ENCODE measurements at places on chromosomes 12 and 14.
A peak's percentile ranks its signal among the peaks of the same experiment; 100 is the strongest.

DNA sequence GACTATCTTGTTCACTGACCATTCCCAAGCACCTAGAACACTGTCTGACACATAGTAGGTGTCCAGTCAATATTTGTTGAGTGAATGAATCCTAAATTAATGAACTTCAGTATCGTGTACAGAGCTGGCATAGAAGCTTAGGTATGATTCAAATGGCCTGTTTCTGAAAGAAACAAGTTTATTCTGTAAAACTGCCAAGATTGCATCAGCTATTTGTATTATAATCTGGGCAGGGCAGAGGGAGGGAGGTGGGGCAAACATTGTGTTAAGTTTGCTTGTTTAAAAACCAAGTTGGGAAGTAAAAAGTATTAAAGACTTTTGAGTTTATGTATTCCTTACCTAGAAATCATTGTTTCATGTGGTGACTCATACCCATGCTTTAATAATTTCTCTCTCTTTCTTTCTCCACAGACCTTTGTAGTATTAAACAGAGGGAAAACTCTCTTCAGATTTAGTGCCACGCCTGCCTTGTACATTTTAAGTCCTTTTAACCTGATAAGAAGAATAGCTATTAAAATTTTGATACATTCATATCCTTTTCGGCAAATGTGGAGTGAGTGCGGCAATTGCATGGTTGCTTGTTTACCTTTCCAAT lies 92.8 kb downstream of the SCN8A start:
- peak; percentile 56 for DNase-seq

DNA sequence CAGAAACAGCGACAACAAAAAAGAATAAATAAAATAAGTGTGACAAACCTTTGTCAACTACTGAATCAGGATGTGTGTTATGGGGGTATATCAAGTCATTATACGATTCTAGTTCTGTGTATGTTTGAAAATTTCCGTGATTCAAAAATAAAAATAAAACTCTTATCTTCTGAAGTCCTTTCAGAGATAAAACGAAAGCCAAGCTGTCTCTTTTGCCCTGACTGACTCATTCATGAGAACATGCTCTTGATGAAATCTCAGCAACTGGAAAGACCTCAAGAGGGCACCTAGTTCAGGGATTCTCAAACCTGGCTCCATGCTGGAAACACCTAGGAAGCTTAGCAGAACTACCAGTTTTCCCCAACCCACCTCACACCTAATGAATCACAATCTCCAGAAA lies 9.2 kb downstream of the FOXN3 start:
- DNase-seq, result peak; percentile 84

DNA sequence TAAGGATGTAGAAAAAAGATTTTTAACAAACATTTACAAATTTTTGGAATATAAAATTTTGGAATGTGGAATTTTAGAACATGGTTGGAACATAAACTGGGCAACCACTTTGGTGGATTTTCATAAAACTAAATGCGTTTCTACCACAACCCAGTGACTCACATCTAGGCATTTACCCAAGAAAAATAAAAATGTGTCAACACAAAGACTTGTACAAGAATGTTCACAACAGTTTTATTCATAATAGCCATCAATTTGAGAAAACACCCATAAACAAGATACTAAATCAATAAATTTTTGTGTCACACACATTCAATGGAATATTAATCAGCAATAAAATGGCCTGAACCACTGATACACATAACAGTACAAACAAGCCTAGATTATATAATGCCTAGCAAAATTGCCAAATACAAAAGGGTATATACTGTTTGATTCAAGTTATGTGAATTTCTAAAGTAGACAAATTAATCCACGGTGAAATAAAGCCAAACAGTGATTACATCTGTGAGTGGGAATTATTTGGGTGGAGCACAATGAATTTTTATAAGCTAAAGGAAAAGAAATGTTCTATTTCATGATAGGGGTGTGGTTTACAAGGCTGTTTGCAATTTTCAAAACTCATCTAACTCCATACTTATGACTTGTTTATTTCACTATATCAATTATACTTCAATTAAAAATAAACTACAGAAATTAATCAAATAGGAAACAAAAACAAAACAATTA lies 415.2 kb upstream of the OR4E1 start:
- peak; percentile 62 for DNase-seq

DNA sequence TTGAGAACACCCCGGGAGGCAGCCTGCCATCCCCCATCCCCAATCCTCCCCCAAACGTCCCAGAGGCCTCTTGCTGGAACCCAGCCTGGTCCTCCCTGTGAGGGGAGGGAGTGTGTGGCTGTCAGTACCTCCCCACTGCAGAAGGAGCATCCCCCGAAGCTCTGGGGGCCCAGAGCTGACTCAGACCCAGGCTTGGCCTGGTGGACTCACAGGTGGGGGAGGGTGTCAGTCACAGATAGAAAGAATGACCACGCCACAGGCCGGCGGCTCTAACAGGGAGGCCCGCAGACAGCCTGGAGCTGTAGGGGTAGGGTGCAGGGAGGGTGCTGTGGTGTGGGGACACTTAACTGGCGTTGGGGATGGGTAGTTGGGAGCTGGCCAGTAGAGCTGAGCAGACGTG lies 5.3 kb downstream of the HHIPL1 start:
- no peak for DNase-seq

DNA sequence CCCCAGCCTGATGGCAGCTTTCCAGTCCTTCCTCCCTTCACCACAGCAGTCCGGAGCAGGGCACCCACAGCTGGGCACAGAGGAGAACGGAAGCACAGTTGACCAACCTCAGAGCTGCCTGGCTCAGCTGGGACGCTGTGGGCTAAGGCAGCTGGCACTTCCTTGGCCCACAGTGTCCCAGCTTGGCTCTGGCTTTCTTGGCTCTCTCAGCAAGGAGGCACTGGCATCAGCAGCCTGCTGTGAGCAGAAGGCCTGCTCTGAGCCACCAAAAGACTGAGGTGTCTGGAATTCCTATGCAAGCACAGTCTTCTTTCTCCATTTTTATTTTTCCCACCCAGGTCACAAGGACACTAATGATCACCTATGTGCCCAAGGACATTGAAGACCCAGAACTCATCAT lies 32.6 kb downstream of the NGB start:
- no peak for DNase-seq

DNA sequence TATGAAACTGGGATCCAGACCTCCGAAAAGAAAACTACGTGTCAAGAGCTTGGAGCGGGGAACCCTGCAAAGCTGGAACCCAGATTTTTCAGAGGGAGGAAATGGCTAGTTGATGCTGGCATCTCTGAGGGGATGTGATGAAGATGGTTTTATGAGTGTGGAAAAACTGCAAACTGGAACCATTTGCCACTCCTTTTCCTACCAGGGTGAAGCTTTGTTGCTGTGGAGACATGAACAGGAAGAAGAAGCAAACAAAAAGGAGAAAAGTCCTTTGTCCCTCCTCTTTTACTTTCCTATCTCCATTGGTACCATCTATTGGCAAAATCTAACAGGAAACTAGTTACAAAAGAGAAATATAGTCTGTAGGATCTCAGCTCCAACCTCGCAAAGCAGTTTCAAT lies 39.2 kb downstream of the CDK17 start:
- no peak for DNase-seq

- DNase-seq, result no peak
Observed at GRCh38 chr14:95818581-95818980, 58.1 kb upstream of the TUNAR start.

DNA sequence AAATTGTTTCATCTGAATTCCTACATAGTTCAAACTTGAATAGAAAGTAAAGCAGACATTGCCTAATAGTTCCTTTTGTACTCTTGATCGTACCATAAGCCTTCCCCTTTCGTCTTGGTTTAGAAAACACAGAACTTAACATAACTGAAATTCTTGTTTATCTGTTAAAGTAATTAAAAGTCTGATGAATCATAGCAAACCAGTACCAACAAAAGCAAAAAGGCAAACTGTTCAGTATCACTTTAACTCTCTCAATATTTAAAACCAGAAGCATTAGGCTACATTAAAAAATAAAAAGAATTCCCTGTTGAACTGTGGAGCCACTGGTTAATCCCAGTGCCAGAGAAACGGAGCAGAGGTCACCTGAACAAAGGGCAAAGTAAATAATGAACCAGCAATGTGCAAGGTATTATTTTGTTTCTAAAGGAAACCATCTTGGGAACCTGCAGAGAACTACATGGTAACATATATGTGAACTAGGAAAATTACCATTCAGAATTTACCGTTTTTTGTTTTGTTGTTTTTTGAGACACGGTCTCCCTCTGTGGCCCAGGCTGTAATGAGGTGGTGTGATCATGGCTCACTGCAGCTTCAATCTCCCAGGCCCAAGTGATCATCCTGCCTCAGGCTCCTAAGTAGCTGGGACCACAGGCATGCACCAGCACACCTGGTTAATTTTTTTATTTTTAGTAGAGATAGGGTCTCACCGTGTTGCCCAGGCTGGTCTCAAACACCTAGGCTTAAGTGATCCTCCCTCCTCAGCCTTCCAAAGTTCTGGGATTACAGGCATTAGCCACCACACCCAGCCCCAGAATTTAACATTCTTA lies 17.1 kb upstream of the HIGD1C start:
- DNase-seq, result peak; percentile 86

DNA sequence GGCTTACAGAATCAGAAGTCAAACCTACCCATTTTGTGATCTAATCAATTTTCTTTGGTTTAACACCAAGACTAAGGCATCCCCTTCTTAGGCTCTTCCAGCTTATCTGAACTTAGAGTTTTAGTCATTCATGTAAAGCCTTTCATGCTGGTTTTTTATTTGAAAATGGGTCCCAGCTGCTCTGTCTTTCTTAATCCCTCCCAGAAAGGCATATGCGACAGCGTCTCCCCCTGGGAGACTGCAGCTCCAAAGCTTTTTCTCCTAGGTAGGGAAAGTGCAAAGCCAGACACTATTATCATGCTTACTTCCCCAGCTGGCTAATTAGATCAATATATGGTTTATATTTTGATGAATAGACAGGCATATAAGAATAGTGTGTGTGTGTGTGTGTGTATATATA lies 96.6 kb upstream of the E2F7 start:
- no peak for DNase-seq

GRCh38 chr12:120115692-120116440 lies 687 bp downstream of the RAB35 start:
- no peak for DNase-seq

DNA sequence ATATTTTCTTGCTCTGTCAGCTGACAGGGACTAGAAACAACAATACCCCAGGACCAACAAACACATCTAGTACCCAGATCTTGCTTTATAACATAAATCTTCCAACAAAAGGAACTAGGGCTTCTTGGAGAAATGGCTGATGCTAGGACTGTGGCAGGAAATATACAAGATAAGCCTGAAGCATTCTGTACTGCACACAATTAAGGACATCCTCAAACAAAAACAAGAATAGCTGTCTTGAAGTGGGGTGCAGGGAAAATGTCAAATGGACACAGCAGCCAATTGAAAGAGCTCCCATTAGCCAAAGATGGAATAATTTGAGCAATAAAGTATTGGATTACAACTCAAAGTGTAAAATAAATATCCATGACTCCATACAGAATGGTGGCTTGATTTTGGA lies 50.0 kb downstream of the LGMN start:
- no peak for DNase-seq

DNA sequence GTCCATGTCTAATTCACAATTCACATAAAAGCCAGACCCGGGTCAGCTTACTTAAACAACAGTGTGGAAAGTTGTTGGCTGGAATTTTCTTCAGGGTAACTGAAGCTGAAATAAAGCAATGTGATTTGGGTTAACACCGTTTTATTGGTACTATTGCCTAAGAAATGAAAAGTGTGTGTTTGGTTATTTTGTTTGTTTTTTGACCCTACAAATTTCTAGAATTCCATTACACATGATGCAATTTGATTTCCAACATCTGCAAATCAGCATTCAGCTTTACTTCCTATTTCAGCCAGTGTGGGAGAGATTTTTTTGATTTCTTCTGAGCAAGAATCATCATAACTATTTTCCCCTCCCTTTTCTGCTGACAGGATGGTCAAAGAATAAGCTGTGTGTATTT lies 45.7 kb upstream of the CLMN start:
- peak; percentile 36 for DNase-seq

DNA sequence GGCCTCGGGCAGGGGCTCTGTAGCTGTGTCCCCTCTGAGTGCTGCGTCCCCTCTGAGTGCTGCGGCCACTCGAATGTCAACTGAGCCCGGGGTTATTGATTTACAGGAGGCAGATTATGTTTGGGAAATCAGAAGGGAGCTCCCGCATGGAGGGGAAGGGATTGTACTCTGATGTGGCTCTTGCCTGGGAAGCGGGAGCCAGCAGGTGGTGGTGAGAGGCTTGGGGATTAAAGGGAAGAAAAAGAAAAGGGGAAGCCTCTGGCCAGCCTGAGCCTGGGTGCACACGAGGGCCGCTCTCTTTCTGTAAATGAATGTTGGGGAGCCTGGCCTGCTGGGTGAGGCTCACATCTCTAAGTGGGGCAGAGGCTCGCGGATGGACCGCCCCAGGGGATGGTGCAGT lies 143.7 kb downstream of the AACS start:
- no peak for DNase-seq

GRCh38 chr12:2049604-2050540 lies 2.9 kb upstream of the CACNA1C start:
- peak; percentile 81 for DNase-seq

- DNase-seq, result no peak
Observed at GRCh38 chr14:94771906-94772490, 2.1 kb upstream of the GSC start.

DNA sequence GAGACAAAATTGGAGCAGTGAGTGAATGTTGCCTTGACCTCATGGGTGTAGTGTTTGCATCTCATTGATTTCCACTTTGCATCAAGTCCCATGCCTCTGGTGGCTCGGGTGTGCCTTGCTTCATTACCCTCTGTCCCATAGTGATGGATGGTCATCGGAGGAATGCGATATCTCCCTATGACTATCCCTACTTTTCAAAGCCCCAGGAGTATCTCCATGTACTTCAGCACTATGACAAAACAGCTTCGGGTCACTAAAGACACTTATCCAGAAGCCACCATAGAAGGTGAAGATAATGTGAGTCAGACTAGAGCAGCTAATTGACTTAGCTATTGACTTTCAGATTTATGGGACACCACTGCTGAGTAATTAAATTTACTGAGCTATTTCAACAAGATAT lies 355.1 kb upstream of the CCDC196 start:
- no peak for DNase-seq

- DNase-seq, result no peak
Observed at GRCh38 chr12:3775385-3776035, 22.6 kb upstream of the CRACR2A start.

- peak; percentile 8 for DNase-seq
Observed at GRCh38 chr14:44463356-44464004, 43.6 kb downstream of the FSCB start.

GRCh38 chr14:105053996-105054395 lies 11.2 kb downstream of the GPR132 start:
- no peak for DNase-seq

Data from iris pigment epithelial cell (primary cell).